ENCODE measurements at places on chromosomes 3 and 15.

- no peak for DNase-seq
Measured at GRCh38 chr3:181880331-181880730, 168.6 kb downstream of the SOX2 start.

- DNase-seq = no peak
Measured at GRCh38 chr3:24145481-24145880, 200.4 kb downstream of the NR1D2 start.

DNA sequence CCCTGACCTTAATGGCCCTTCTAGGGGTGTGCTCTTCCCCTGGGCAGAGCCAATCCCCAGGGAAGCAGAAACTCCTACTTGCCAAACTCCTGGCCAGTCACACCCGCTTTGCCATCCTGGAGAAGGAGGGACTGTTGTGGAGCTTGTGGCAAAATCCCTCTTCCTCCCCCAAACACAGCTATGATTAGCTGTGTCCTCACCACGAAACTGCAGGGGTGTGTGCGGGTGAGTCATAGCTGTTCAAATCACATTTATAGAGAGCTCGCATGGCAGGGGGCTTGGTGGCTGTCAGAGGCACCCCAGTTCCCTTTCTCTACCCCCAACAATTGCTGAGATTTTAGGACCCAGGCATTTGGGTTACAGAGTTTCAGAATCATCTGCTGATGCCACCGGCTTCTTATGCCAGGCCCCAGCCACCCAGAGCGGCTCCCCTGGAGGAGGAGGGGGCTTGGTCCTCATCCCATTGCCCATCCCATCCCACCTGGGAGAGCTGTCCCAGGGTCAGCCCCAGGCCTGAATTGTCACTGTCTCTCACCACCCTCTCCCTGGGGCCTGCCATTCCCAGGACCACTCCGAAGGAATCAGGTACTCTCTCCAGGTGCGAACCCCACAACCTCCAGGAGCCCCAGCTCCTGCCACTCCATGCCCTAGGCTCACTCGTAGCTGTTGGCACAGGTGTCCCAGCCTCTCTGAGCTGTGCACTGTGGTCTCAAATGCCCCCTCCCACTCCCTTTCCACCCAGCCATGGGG lies 28.8 kb upstream of the MAGEF1 start:
- DNase-seq = no peak

DNA sequence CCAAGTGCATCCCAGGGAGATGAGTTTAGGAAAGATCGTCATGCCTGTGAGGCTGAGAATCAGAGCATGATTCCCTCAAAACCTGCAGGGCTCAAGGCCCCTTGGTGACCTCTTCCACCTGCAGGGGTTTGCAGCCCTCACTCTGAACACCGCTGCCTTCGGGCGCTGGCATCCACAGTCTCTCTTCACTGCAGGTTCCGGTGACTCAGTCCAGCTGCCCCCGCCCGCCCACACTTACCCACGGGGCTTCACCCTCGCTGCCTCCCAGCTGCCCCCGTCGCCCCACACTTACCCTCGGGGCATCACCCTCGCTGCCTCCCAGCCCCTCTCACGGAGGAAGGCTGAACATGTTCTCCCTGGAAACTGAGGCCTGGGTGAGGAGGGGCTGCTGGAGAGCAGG lies 277.1 kb downstream of the XXYLT1 start:
- DNase-seq = no peak

DNA sequence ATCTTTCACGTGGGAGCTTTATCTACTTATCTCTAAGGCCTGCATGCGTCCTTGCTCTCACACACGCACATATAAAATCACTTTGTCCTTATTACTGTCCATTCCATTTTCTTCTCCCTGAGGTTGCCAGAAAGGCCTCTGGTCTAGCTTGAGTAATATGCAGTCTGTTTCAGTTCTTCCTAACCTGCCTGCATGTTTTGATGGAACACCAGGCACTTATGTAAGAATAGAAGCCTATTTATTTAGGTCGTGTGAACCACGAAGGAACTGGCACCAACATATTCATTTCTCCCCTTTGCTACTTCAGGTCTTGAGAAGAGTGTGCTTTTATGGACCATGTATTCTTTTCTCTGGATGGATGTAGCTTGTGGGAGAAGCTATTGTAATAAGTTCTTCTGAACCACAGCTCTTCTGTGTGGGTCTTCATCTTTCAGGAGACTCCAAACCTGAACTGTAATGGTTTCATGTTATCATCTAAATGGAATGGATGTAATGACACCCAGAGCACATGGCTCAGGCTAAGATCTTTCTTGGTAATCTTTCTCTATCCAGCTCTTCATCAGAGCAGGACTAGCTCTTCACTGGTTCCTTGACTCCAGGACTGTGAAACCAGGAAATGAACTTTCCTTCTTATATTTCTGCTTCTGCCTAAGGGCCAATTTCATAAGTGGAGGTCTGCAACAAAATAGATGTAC lies 53.8 kb downstream of the UBE2E2 start:
- no peak for DNase-seq

- no peak for DNase-seq
Measured at GRCh38 chr15:89113296-89114024, 25.2 kb downstream of the ABHD2 start.

DNA sequence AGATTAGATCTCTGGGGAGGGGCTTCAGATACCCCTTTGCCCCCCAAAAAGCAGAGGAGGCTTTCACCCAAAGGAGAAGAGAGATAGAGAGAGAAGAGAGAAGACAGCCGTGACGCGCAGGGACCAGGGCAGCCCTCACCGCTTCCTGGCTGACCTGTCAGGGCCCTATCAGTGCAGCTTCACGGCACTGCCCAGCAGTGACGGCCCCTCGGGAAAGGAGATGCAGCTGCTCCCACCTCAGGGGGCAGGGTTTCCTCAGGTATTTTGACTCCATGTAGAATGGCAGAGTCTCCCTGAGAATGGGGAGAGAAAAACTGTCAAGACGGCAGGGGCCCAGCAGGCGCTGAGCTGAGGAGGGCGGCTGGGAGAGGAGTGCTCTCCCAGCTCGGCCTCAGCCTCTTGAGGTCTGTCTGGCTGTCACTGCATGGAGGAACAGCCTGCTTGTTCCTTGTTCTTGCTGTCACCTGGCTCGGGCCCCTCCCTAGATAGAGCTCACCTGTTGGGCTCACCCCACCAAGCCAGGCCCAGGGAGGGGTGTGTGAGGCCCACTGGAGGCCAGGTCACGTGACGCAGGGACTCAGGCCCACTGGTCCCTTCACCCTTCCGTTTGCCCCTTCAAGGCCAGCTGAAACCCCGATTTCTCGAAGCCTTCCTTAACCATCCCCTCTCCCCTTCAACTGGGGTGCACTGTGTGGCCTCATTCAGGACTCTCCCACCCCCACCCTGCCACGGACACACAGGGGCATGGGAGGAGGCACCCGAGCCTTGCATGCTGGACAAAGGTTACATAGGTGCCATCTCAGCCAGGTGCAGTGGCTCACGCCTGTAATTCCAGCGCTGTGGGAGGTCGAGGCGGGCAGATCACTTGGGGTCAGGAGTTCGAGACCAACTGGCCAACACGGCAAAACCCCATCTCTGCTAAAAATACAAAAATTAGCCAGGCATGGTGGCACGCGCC lies 28.2 kb downstream of the LOXL1 start:
- no peak for DNase-seq

DNA sequence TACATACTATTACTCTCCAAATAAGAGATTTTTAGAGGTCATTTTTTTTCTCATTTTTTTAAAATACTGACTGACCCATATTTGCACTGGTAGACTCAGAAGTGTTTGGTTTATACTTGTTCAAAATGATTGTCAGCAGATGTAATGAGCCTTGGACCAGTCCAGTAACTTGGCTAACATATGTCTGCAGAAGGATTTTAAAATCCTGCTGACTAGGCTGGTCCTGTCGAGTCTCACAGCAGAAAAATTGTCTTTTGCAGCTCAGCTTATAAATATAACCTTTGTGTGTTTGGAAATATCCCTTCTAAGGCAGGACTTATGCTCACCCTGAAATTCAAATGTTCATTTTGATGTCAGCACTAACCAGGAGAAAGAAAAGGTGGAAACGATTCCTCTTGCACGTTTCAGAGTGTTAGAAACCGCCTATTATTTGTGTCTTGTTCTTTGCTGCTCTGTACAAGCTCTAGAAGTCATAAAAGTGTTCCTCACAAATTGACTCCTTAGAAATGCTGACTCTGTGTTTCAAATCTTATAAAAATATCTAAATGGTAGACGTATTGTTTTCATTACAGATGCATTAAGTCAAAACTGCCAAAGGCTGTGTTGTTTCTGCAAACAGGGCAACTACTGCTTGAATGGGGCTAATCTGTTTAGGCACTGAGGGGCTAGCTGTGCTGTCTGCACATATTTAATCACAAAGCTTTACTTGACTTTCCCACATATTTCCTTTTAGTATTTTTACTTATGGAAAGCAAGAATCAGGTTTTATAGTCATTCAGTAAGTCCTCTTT lies 95.3 kb downstream of the CHL1 start:
- no peak for DNase-seq

GRCh38 chr3:45670991-45671390 lies 18.2 kb upstream of the SACM1L start:
- no peak for DNase-seq

- no peak for DNase-seq
Measured at GRCh38 chr3:127964816-127965215, 49.8 kb downstream of the KBTBD12 start.

- DNase-seq = no peak
Measured at GRCh38 chr3:168815946-168816345, 720.2 kb upstream of the GOLIM4 start.

GRCh38 chr3:42159147-42159546 lies 68.0 kb downstream of the TRAK1 start:
- DNase-seq = no peak

DNA sequence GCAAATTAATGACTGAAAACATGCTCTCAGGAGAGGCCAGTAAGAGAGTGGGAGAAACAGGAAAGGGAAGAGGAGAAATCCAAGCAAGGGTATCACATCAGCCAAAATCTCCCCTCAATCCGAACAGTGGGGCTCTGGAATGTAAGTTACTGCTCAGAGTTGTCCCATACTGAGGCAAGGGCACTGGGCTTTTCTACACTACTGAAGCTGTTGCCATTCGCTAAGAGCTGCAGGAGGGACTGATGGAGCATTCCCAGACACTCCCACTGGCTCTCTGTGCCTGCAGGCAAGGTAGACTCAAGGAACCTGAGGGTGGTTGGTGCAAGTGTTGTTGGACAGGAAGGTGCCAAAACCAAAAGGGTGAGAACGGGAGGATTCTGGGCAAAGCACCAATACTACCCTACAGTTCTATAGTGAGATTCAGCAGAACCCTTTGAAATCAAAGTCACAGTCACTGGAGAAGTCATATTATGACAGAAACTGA lies 46.1 kb downstream of the NEK10 start:
- DNase-seq = no peak

DNA sequence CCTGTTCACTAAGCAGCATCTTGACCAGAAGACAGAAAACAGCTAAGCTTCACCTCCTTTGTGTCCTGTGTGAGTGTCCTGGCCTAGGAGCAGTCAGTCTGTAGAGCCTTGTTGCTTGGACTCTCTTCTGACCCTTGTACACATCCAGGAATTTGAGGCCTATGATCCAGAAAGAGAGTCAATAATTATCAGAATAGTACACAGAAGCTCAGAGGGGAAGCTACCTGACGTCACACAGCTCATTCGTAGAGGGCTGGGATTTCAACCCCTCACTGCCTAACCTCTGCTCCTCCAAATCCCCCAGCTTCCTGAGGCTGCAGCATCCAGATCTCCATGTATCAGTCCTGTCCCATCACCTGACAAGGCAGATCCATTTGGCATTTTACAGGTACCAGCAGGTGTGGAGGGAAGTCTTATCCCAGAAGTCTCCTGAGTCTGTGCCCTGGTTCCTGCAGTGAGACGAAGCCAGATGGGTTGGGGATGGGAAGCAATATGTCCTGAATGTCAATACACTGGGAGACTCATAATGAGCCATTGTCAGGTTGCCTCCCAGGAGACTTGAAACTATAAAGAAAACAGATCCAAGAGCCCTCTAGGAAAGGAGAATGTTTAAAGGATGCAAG lies 203.1 kb downstream of the MINAR1 start:
- DNase-seq = no peak

GRCh38 chr15:45378913-45379262 lies 544 bp upstream of the GATM start:
- no peak for DNase-seq

DNA sequence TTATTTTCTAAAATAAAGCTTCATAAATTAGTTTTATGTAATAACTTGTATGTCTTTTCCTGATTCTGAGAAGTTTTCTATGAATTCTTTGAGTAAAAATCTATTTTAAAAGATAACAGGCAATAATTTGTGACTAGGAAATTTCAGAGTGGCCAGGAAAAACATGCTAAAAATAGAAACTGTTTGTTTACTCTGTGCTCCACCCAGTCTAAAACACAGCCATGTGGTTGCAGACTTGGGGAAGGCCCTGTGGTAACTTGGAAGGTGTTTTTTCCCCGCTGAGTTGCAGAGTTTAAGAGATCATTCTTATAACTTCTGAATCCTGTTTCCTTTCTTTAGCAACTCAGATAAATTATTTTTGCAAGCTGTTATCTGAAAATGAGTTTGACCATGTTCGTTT lies 21.9 kb downstream of the PLCL2 start:
- DNase-seq = no peak

DNA sequence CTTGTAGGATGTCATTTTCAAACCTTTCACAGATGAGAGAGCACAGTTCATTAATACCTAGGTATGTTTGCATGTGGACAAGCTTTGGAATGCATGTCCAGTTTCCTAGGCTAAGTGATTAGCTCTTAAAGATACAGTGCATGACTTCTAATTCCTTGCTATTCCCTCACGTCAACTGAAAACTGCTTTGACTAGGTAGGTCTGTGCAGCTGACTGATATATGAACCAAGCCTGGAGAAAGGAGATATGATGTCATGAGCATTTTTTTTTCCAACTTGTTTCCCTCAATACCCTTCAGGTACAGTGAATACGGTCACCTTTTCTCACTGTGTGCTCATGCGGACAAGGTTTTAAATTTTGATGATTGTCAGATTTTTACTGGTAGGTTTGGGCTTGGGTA lies 41.6 kb upstream of the TASOR start:
- DNase-seq = no peak

DNA sequence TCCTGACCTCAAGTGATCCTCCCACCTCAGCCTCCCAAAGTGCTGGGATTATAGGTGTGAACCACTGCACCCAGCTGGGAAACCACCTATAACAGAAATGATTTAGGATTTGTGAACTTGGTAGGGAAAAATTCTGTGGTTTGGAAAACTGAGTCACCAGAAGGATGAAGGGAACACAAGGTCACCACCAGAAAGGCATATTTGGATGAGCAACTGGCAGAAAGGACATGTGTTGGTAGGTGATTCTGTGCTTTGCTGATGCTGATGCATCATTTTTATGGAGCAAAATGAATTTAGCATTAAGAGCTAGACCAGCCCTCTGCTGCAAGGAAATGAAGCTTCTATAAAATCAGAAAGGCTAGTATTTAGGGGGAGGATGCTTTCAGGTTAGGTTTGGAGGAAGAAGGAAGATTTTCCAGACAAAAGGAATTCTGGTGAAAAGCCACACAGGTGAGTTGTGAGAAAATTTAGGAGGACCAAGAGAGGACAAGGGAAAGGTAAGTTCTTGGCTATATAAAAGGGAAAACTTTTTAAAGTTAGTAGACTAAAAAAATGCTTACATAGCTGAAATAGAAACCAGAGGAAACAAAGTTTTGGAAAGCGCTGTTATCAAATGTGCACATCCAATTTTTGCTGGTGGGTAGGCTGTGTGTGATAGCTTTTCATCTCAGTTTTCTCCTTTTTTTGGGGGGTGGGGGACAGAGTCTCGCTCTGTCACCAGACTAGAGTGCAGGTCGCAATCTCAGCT lies 3.6 kb downstream of the PXK start:
- DNase-seq = no peak

- no peak for DNase-seq
Measured at GRCh38 chr3:187700249-187700648, 2.1 kb downstream of the RTP2 start.
